ENCODE measurements at places on chromosomes 6 and 20.

DNA sequence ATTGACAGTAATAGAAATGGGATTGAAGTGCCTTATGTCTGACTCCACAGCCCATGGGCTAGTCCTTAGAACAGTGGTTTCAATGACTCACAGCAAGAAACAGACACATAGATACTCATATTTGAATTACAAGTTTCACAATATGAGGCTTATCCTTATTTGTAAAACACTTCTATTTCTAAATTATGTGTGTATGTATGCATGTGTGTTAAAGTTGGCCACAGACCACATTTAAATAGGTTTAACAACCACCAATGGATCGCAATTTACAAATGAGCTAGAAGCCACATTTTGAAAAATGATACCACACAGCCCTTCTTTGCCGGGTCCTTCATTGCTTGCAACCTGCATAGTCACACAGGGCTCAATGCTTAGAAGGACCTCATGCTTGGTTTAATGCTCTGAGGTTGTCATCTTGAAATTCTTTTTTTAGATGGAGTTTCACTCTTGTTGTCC, 157.8 kb upstream of the PREP start:
- DNase-seq = no peak

GRCh38 chr6:125789576-125790357, 993 bp upstream of the NCOA7 start:
- peak; percentile 74 for DNase-seq

- no peak for DNase-seq
These were observed 348.0 kb upstream of the JARID2 start for GRCh38 chr6:14897831-14898230.

DNA sequence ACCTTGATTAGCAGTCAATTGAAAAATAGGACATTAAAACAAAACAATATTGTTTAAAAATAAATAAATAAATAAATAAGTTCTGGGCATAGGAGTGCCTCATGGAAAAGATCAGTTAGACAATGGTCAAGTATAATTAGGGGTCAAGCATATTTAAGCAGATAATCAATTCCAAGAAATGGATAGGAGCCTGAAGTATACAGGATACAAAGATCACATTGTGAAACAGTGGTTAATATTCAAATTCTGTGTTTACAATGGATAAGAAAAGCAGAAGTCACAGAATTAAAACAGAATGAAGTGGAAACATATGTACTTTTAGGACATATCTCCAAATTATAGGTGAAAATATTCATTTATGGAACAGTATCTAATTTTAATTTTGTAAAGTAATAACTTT, 1028.6 kb upstream of the CITED2 start:
- no peak for DNase-seq

Data from NCI-H1436 treated with DMSO at 0.1 percent for 48 hours (cell line).